Putamen (tissue), 1 donor: ENCODE measurements at places on chromosomes 2 and 18.
A peak's percentile ranks its signal among the peaks of the same experiment; 100 is the strongest.

- no peak for DNase-seq
Measured at GRCh38 chr2:216546241-216546640, 47.6 kb downstream of the RPL37A start.

DNA sequence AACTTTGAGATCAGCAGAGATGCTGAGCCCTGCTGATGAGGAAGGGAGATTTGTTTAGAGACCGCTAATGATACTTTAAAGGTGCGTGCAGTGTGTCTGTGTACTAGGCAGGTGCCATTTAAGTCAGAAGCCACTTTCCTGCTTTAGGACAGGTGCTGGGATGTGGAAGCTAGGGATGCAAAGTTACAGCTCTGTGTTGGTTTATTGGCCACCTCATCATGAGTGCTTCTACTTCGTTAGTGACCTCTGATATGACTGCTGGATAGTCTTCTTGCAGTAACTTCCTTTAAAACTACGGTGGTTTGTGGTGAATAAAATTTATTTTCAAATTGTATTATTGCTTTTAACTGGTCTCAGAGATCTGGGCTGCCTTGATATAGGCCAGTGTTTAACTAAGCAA, 44.1 kb downstream of the FMNL2 start:
- no peak for DNase-seq

GRCh38 chr2:108587621-108588020, 53.4 kb downstream of the LIMS1 start:
- DNase-seq, result no peak

DNA sequence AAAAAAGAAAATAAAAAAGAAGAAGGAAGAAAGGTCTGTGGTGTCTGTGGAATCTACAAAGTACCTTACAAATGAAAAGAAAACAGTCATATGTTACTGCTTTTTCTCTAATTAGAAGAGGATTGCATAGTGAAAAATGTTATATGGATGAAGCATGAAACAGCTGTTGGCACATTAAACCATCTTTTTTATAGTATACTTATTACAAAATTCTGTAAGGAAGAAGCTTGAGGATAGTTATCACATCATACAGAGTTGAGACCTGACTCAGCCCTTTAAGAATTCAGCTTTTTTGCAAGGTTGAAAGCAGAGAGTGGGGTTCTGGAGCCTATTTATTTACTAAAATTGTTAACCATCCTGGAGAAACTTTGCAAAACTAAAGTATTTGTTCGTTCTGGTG, 222.7 kb downstream of the PHLPP1 start:
- DNase-seq, result no peak

- DNase-seq, result no peak
Measured at GRCh38 chr2:191954451-191954850, 107.6 kb upstream of the CAVIN2 start.

GRCh38 chr18:8140841-8141501, 468.3 kb upstream of the RAB12 start:
- DNase-seq, result no peak

GRCh38 chr2:392926-393280, 105.0 kb upstream of the ALKAL2 start:
- DNase-seq, result no peak

DNA sequence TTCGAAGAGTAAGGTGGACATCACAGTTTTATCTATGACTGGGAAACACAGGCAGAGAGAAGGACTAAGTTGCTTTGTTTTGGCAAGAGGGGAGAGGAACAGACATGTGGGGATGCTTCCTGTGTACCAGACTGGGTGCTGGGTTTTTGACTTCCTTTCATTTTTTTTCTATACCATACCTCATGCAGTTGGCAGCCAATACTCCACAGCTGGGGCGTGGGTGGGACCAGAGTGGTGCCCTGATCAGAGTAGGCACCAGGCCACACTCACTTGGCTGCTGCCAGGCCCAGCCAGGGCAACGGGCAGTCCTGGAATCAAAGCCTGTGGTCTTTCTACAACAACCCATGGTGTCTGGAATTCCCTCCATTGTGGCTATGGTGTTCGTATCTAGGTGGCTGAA, 45.2 kb downstream of the SH3RF3 start:
- DNase-seq, result no peak

DNA sequence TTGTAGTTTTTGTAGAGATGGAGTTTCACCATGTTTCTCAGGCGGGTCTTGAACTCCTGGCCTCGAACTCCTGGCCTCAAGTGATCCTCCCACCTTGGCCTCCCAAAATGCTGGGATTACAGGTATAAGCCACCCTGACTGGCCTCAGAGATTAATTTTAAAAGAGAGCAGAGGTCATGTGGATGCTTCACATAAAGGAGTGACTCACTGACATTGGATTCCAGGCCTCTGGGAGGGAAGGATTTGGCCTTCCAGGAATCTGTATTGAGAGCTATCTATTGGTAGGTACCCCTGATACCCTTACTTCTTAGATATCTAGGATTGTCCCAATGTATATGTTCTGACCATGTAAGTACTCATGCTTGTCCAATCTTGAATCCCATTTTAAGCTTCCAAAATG, 138.4 kb downstream of the FAM161A start:
- DNase-seq, result no peak

- DNase-seq, result peak; percentile 13
Measured at GRCh38 chr2:181991171-181991885, 5.7 kb downstream of the PPP1R1C start.

GRCh38 chr18:44632469-44633145, 48.1 kb upstream of the SETBP1 start:
- DNase-seq, result no peak

DNA sequence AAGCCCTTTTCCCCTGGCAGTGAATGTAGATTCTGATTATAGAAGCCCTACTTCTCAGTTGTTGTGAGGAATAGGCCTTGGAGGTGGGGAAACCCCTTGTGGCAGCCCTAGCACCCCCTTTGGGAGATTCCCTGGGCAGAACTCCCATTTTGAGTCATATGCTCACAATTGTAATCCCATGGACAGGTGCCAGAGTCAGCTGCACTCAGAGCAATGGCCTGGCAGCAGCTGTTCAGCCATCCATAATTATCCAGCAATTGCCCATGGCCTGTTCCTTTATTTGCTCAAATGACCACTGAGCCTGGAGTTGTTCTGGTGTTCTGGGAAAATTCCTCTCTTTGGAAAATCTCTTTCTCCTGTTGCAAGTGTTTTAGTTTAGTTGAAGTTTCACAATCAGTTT, 71.7 kb downstream of the PTRHD1 start:
- peak; percentile 93 for DNase-seq

GRCh38 chr2:129849559-129850160, 129.8 kb upstream of the RAB6C start:
- DNase-seq, result peak; percentile 45

- no peak for DNase-seq
Measured at GRCh38 chr18:24964216-24964615, 387.8 kb downstream of the ZNF521 start.

- no peak for DNase-seq
Measured at GRCh38 chr2:199322151-199322550, 135.6 kb downstream of the SATB2 start.

GRCh38 chr2:26612034-26612433, 29.1 kb downstream of the CIB4 start:
- DNase-seq, result no peak

DNA sequence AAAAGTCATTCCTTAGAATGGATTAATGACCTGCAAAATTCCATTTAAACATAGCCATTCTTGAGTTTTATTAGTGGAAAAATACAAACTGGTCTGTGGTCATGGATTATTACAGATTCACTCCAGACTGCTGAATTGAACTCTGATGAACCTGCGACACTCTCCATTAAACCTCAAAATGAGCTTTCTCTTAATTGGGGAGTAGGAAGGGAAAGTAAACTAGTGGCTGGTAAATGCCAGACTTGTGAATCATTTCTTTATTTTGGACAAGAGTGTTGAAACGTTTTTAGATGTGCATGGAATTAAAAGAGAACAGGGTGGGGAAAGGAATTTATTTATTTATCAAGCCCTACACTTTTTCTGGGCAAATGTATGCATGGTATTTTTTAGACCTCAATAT, 321.2 kb upstream of the FANCL start:
- no peak for DNase-seq

GRCh38 chr2:120455390-120455789, 109.5 kb downstream of the INHBB start:
- no peak for DNase-seq

DNA sequence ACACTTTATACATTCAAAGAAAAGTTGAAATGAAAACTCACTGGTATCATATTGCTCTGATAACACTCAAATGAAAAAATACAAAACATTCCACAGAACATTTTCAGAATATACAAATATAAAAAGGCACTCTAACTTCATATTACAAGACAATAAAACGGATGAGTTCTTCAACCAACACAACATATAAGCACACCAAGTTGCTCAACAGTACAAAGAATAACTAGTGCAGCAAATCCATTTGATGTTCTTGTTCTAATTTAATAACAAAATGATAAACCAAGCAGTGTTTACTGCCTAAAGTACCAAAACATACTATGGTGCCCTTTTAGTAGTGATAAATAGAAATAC, 60.8 kb upstream of the PGAP1 start:
- no peak for DNase-seq

DNA sequence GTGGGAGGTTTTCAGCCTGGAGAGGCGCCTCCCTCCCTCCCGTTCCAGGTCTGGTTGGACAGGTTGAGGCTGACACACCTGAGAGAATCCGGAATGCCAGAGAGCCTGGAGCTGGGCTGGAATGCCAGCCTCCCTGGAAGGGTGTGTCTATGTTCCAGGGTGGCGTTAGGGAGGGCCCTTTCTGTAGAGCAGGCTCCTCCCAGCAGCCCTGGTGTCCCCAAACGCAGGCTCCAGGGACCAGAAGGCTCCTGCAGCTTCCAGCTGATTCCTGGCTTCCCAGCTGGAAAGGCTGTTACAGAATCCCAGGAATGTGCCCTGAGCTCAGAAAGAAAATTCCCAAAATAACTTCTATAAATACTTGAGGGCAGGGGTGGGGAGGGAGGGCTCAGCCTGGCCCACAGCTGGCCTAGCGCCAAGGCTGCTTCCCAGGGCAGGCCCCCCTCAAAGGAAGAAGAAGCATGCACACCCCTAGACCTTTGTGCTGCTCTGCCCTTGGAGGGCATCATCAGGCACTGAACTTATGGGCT, 85.4 kb downstream of the STPG4 start:
- no peak for DNase-seq

- no peak for DNase-seq
Measured at GRCh38 chr2:119230219-119231185, 6.9 kb downstream of the STEAP3 start.

DNA sequence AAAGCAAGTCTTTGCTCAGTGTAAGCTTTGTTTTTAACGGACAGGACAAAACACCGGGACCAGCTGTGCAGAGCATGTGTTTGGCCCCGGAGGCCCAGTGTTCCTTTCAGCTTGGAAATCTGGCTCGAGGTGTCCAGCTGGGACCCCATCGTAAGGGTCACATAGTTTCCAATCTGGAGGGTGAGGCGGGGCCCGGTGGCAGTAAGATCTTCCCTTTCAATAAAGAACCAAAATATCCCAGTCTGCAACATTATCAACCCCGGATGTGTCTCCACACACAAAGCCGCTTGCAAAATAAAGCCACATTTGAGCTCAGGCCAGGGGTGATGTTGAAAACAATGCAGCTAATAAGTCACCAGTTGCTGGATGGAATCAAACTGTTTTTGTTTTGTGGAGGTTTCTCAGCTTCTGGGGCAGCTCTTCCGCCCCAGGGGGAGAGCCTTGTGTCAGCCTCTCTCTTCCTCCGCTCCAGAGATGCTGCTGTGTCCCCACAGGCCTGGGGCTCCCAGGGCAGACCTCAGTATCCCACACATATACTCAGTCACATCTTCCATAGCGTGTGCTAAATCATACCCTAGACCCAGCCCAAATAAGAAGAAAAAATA, 138.6 kb upstream of the GLI2 start:
- peak; percentile 54 for DNase-seq

DNA sequence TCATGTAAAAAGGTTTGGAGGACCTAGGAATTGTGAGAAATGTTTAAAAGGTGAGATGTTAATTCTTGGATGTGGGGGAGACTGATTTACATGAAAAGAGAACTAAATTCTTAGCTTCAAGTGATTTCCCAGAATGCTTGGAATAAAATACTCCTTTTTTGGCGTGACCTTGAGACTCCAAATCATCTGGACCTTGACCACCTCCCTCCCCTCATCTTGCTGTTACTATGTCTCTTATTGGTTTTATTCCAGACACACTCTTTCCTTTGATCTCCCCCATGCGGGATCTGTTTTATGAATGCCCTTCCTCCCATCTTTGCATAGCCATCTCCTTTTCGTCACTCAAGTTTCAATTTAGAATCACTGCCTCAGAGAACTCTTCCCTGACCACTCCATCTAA, 20.0 kb upstream of the LRRTM1 start:
- DNase-seq, result no peak

- DNase-seq, result no peak
Measured at GRCh38 chr2:113156278-113157117, 17.3 kb upstream of the PSD4 start.

DNA sequence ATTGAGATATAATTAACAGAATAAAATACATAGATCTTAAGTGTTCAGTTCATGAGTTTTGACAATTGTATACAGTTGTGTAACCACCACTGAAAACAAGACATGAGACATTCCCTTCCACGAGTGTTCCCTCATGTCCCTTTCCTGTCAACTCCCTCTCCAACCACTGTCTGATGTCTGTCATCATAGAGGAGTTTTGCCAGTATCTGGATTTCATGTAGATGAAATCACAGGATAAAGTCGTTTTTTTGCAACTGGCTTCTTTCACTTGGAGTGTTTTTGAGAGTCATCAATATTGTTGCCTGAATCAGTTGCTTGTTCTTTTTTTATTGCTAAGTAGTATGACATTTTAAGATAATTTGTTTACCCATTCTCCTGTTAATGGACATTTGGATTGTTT, 52.7 kb downstream of the RBMS1 start:
- DNase-seq, result no peak

DNA sequence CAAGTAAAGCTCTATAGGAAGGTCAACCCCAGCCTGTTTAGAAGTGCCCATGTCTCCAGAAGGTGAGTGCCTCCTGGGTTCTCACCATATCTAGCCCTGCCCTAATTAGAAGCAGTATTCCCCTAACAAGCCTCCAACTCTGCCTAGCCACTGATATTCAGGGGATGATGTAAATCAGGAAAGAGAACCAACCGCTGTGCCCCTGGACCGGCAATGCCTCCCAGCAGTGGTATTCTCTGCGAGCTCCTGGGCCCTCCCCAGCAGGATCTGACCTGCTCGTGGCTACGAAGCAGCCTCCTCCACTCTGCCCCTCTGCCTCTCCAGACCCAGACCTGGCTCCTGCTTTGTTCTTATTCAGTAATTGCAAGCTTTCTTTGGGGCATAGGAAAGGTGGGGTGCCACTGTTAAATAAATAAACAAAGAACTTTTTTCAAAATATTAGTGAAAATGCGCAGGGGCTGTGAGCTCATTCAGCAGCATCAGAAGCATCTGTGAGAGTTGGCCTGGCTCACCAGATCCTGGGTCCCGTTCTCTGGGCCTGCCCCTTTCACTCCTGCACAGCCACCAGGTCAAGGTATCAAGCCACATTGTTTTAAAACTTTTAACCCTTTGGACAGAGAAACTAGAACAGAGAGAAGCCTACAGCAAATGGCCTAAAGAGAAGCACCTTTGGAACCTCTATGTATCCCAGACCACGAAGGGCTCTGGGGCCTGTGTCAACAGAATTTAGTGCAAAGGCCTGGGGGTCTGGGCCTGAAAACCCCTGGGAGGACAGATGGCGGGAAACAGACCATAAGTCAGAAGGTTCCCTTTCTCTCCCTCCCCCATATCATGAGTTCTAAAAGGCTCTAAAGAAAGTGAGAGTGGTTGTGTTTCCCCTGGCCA, 11.9 kb downstream of the MREG start:
- no peak for DNase-seq

- DNase-seq, result no peak
Measured at GRCh38 chr2:48525269-48525943, 4.5 kb upstream of the STON1 start.
